ENCODE measurements at places on chromosomes 7 and 10.

- no peak for DNase-seq
Measured at GRCh38 chr10:21463436-21463835, 62.0 kb downstream of the SKIDA1 start.

DNA sequence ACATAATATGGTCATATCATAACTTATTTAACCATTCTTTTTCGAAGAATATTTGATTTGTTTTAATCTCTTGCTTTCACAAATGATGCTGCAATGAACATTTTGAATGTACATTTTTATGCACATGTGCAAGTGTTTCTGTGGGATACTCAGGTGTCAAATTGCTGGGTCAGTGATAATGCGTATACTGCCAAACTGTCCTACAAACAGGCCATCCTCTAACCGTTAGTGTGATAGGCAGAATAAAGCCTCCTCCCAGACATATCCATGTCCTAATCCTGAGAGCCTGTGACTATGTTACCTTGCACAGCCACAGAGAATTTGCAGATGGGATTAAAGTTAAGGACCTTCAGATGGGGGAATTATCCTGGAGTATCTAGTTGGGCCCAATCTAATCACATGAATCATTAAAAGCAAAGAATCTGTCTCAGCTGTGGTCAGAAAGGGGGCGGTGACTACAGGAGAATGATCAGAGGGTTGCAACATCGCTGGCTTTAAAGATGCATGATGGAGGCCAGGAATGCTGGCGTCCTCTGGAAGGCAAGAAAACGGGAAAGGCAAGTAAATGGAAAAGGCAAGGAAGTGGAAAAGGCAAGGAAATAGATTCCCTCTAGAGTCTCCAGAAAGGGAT lies 46.7 kb downstream of the FZD1 start:
- peak; percentile 38 for DNase-seq

DNA sequence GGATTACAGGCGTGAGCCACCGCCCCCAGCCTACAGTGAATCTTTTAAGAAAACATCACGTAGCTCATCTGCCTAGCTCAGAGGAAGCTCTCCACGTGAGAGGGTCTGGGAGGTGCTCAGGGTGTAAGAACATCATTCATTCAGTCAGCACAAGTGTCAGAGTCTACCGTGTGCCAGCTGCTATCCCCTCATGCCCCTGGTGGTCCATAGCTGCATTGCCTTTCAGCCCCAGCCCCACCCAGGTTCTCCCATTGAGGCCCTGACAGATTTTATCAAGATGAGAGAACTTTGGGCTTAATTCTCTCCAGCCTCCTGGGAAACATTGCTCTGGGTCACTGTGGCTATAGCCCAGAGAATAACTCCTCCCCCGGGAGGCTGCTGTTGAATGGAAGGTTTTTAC lies 45.1 kb downstream of the ZNF503 start:
- no peak for DNase-seq

GRCh38 chr7:79176859-79177477 lies 276.5 kb downstream of the MAGI2 start:
- peak; percentile 26 for DNase-seq

DNA sequence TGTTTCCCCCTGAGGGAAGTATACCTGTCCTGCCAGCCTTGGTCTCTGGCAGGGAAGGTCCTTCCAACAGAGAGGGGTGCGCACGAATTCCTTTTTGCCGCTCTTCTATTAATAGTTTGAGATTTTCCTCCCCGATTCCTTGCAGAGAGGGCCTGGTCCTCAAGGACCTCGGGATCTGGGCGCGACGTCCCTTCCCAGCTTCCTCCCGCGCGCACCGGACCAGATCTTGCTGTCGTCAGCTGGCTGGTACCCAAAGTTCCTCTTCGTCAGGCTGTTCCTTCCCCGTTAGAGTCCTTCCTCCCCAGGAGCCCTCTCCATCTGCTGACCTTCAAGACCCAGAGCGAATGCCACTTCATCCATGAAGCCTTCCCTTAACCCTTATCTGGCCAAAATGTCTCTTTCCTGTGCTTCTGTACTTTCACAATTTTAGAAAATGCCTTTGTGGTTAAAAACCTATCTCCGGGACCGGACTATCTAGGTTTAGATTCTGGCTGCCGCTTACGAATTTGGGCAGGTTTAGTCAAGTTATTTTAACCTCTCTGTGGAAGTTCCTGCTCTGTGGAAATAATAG lies 851 bp upstream of the GOT1 start:
- peak; percentile 28 for DNase-seq

DNA sequence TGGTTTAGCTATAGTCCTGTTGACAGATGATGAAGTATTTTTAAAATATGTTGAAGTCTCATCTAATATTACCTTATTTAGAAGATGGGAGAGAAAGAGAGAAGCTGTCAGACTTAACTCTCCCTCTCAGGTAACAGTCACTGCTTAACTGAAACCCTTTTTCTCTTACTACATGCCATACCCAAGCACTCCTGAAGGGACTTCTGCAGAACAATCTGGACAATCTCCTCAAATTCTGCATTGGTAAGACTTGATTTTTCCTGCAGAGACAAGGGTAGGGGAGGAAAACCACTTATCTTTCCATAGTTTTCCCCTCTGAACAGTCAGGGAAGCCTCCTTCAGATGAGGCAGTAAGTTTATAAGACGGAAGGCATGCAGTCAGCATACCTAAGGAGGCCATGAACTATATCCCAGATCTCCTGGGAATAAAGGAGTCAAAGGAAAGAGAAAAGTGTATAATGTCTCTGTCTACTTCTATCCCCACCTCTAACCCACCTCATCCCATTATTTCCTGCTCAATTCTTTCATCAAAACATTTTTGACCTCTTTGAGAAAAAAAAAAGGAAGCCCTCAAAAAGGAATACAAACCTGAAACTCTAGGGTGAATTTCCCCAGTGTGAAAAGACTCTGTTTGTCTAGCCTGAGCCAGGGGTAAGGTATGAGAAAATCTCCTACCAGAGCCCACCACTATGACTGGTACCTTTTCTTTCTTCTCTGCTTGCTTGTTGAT lies 9.4 kb downstream of the ZCWPW1 start:
- no peak for DNase-seq

Measured in GM04504 (cell line).